ENCODE measurements at places on chromosomes 6 and 20.
A peak's percentile ranks its signal among the peaks of the same experiment; 100 is the strongest.

- no peak for DNase-seq
Measured at GRCh38 chr6:144896289-144896688, 611.2 kb downstream of the UTRN start.

DNA sequence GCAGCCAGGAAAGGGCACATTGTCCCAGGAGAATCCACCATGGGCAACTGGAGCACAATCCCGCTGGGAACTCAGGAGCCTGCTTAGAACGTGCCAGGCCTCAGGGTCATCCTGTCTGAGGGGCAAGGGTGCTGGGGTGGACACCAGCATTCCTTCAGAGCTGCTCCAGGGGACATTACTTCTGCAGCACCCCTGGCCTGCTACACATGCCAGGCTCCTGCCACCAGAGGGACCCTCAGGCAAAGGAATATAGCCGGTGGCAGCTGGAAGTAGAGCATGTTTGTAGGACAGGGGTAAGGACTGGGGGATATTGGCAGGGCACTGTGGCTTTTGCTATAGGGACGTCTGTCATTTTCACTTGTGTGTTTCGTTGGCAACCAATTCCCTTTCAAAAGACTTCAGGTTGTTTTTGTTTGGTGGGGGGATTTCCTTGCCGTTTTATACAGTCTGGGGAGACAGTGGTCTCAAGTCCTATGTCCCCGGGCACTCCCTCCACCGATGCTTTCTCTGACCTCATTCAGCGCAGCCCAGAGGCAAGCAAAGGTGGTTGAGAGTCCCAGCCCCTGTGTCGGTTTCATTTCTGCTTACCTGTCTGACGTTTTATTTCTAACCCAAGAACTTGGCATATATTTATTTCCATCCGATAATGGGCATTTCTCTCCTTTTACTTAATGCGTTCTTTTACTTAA lies 130.8 kb downstream of the JPH2 start:
- DNase-seq: no peak

- DNase-seq: no peak
Measured at GRCh38 chr6:146312608-146313007, 231.0 kb upstream of the RAB32 start.

GRCh38 chr6:161088676-161089328 lies 97.2 kb downstream of the MAP3K4 start:
- no peak for DNase-seq

GRCh38 chr6:28213213-28213523 lies 11.9 kb upstream of the ZSCAN9 start:
- DNase-seq: no peak

- DNase-seq: no peak
Measured at GRCh38 chr20:37888641-37889040, 14.3 kb upstream of the VSTM2L start.

DNA sequence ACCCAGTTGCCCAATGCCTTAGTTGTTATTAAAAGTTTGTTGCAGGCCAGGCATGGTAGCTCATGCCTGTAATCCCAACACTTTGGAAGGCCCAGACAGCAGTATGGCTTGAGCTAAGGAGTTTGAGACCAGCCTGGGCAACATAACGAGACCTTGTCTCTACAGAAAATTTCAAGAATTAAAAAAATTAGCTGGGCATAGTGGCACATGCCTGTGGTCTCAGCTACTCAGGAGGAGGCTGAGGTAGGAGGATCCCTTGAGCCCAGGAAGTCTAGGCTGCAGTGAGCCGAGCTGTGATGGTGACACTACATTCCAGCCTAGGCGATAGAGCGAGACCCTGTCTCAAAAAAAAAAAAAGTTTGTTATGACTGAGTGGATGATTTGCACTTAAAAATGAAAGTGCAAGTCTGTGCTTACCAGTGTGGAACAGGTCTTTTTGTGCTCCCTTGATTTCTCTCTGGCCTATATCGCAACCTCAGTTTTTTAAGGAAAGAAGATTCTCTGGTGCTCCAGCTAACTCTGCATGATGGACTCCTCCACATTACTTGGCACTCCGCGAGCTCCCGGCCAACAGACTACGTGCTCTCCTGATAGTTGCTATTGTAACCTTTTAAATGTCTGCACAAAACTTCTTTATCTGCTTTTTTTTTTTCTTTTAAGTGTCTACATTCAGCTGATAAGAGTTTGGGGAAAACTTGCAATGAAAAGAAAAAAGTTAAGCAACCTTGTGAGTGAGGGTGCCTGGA lies 22.1 kb downstream of the ZKSCAN3 start:
- no peak for DNase-seq

DNA sequence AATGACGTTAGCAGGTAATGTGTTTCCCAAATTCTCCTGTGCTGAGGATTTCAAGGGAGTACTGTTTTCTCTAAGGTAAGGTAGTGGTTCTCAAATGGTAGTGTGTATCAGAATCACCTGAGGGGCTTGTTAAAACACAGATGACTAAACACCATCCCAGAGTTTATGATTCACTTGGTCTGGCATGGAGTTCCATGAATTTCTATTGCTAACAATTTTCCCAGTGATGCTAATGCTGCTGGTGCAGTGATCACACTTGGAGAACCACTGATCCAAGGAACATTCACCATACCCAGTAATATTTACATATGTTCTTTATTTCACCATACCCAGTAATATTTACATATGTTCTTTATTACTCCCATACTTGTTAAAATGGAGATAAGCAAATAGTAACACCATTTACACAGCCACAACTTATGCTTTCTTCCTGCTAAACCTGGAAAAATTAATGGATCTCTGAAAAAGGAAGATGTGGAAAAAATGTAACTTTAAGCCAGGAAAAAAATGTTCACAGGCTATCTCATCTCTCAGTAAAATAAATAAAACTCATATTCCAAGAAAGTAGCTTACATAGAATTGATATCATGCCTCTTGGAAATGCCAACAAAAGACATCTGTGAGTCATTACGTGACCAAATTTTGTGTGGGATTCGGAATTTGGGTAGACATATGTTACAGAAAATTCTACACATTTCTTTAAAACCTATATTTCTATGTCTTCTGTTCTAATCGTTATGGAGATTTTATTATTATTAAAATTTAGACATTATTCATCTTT lies 129.5 kb downstream of the MMUT start:
- no peak for DNase-seq

- no peak for DNase-seq
Measured at GRCh38 chr6:1856381-1856780, 246.7 kb downstream of the FOXC1 start.

DNA sequence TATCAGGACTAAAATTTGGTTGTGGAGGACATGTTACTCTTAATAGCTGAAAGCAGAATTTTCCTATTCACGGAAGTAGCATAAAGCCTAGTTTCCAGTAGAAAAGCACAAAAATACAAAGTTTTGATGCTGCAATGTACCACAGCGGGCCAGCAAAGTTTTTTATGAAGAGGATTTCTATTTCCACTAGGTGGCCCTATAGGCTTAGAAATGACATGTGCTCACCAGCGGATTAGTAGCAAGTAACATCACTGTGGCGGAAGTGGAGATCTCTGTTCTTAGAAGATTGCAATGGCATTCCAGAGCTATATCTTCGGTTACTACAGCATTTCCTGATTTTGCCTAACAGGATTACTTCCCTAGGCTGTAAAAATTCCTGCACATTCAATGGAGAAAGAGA lies 1219.0 kb upstream of the EYS start:
- DNase-seq: no peak

- DNase-seq: no peak
Measured at GRCh38 chr6:100618351-100618671, 153.6 kb upstream of the SIM1 start.

GRCh38 chr20:38806855-38807655 lies 1.6 kb downstream of the PPP1R16B start:
- DNase-seq: no peak

DNA sequence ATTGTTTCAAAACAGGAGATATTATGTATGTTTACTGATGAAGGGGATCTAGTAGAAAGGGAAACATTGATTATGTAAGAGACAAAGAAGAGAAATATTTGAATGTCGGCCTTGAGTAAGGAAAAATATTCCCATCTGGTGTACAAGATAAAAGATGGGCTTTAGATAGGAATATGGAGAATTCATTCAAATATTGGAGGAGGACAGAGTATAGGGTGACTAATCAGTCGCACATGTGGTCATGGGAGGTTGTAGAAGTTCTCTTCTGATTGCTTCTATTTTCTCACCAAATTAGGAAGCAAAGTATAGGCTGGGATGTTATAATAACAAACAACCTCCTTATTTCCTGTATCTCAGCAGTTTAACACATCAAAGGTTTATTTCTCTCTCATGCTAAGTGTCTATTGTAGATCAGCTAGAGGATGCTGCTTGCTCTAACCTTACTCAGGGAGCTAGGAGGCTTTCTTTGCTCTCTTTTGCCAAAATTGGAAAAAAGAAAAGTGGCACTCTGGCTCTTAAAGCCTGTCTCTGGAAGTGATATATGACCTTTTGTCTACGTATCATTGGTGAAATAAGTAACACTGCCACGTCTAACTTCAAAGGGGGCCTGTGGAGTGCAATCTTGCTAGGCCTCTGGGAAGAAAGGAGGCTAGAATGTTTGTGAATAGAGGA lies 1.2 kb upstream of the HDDC2 start:
- no peak for DNase-seq

DNA sequence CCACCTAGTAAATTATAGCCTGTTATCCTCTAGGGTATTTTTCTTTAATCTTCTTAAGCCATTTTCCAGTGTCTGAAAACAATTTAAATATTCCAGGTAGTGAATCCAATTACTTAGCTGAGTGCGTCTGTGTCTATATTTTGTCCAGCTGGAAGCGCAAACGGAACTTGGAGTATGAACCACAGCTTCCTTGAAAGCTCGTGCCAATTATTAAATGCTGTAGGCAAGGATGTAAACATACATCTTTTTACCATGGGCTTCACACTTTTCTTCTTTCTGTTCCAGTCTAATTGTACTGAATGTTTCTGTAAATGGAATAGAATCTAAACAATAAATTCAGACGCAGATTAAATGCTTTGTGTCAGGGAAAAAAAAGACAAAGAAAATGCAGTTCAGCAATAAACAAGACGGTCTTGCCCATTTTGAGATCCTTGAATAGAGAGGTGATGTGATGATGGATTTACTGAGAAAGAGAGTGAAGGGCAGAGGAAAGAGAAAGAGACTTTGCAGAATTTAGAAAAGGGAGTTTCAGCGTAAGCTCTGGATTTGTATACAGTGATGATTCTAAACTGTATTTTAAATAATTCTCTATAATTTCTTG lies 1.9 kb downstream of the PLCB1 start:
- no peak for DNase-seq

DNA sequence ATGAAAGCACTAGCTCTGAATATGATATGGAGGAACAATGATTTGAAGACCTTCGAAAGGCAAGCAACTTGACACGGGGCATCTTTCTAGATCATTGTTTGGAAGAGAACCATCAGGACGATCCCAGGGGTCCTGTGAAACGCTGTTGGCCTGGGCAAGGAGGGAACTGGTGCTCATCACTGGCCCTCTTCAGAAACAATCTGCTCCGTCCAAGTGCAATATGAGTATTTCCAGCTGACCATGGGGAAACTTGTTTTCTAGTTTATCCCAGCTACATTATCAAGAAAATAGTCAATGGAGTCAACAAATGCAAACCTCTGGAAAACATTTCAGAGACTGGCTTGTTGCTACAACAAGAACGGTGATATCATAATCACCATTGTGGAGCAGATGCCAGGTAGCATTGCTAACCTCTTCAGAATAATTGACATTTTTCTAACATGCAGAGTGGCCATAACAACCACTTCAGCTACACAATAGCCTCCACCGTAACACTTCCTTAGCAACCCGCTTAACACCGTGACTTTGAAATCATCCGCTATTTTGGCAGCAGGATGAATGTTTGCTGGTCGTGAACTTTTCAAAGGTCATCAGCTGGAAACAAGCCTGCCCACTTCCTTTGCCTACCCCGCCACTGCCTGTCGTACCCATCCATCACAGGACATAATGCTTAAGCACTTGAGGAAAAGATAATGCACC lies 112.0 kb upstream of the PDE10A start:
- DNase-seq: no peak

- peak; percentile 69 for DNase-seq
Measured at GRCh38 chr6:29626948-29627754, 5.8 kb downstream of the GABBR1 start.

DNA sequence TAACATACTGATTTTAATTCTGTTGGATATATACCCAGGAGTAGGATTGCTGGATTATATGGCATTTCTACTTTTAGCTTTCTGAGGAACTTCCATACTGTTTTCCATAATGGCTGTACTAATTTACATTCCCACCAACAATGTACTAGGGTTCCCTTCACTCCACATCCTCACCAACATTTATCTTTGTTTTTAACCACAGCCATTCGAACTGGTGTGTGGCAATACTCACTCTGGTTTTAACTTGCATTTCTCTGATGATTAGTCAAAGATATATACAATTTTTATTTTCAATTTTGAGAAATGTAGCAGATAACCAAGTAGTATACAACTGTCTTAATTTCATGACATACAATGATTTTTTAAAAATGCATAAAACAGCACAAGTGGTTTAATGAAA lies 30.3 kb upstream of the ADGRG6 start:
- DNase-seq: no peak

DNA sequence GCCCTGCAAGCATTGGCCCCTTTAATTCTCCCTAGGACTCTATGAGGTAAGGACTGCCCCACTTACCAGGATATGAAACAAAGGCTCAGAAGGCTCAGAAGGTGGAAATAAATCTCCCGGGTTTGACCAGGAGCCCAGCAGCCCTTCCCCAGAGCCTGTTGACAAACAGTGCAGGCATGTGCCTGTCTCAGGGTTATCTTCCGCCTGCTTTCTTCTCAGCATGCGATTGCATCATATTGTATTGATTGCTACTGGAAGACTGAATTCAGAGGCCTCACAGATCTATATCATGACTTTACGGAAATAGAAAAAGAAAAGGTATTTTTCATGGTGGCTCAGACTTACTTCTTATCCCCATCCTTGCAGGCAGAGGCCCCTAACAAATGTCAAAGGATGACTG lies 92.7 kb downstream of the PHACTR3 start:
- DNase-seq: no peak

GRCh38 chr20:58039274-58040092 lies 189.0 kb downstream of the ANKRD60 start:
- peak; percentile 59 for DNase-seq

GRCh38 chr20:33521461-33521860 lies 31.6 kb downstream of the CBFA2T2 start:
- no peak for DNase-seq

GRCh38 chr6:126385536-126385935 lies 45.6 kb downstream of the CENPW start:
- no peak for DNase-seq

- DNase-seq: no peak
Measured at GRCh38 chr20:37456948-37457347, 64.1 kb upstream of the NNAT start.

Measured in left forelimb (tissue), 1 donor.